ENCODE measurements at places on chromosomes 16 and 17. TPM values are rescaled to one million over a fixed set of nuclear protein-coding genes. Genes with fewer than 3 reads are reported as not detected.

- no peak for DNase-seq
These were observed 10.4 kb upstream of the SLC47A2 start for GRCh38 chr17:19726631-19727376.

- peak; percentile 9 for DNase-seq
These were observed 356 bp downstream of the TUBD1 start for GRCh38 chr17:59892251-59892923.

DNA sequence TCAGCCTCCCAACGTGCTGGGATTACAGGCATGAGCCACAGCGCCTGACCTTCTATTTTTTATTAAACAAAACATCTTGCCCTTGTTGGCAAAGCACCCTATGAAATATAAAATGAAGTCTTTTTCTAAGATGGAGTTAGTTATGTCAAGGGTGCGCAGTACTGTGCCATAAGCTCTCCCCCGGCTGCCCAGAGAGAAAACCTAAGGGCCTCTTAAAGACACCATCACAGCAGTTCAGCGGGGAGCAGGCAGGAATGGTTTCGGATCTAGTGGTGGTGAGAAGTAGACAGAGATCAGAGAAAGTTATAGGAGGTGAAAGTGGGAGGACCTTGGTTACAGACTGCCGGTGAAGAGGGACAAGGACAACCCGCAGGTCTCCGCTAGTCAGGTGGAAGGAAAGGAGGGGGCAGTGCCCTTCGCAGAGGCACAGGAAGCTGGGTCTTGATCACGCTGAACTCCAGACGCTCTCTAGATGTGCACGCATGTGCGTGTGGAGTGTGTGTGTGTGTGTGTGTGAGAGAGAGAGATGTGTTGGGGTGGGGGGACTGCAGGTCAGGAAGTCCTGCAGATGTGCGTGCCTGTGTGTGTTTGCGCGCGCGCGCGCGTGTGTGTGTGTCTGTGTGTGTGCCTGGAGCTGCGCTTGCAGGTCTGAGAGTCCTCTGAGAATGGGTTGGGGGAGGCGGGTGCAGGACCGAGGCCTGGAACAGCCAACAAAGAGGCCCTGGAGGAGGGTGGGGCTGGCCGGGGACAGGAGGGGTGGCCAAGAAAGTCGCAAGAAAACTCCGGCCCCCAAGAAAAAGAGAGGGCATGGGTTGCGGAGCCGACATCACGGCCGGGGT, 748 bp upstream of the CMTM3 start:
- DNase-seq = peak; percentile 74

GRCh38 chr17:80718428-80718827, 173.8 kb downstream of the RPTOR start:
- DNase-seq = no peak

TOM1L1 gene
- 68.0 TPM for total RNA-seq

DNA sequence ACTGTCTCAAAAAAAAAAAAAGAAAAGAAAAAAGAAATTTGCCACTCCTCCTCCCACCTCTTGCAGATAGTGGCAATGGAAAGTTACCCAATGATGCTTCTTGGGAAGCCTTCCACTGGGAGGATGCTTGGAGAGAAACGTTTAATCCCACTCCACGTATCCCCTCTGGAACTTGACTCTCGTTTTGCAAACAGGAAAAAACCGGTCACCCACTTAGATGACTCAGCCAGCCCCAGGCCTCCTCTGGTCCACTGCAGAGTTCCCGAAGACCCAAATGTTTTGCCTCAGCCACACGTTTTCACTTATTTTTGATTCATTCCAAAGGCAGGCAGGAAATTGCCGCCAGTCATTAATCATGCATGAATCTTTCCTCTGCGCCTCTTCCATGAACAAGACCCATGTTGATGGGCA, 9.3 kb upstream of the TNFRSF17 start:
- DNase-seq = no peak

- DNase-seq = peak; percentile 66
These were observed 13.0 kb downstream of the SARM1 start for GRCh38 chr17:28384281-28385036.

DNA sequence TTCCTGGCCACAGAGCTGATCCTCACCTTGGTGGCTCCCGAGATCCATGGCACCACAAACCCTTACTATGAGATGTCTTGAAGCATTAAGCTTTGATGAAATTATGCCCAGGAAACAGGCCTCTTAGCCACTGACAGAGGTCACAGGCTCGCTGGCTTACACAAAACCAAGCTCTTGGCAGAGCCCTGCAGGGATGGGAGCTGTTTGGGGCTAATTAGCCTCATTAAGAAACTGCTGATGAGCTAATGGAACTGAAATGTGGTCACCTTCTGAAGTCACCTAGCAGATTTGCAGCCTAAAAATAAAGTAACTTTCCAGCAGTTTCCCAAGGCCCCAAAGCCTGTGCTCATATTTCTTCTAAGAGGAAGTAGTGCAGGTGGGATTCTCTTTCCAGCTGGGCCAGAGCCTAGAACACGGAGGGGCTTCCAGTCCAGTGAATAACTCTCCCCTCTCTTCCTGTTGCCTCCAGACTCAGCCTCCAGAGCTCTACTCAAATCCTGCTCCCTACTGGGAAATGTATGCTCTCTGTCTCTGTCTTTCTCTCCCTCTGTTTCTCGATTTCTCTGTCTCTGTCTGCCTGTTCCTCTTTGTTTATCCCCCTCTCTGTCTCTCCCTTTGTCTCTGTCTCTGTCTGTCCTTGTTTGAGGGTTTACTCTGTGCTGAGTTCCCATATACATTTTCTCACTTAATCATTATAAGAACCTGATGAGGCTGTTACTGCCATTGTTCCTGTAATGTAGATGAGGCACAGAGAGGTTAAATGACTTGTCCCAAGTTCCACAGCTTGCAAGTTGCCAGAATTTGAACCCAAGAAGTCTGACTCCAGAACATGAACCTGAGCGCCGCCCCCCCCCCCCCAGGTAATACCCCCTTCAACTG, 338.9 kb downstream of the CA10 start:
- DNase-seq = no peak

- no peak for DNase-seq
These were observed 1.3 kb downstream of the USH1G start for GRCh38 chr17:74921769-74922168.

DNA sequence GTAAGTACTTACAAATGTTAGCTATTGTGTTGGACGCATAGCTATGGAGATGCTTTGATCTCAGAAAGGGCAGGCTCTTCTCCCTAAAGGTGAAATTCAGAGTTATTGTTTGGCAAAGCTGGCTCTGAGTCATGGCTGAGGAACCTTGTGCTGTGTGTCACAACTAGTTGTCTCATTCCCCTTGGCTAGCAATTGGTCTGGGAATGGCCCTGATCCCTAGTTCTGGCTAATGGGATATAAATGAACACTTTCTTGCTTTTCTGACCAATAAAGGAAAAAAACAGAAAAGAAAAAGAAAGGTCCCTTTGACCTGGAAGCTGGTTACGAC, 210.6 kb downstream of the MAP2K4 start:
- DNase-seq = no peak

- peak; percentile 38 for DNase-seq
These were observed 204.0 kb downstream of the XYLT1 start for GRCh38 chr16:17266608-17267313.

GRCh38 chr16:86598607-86599565, 20.5 kb downstream of the FOXL1 start:
- DNase-seq = no peak

TNP2 gene
- not detected for total RNA-seq

DNA sequence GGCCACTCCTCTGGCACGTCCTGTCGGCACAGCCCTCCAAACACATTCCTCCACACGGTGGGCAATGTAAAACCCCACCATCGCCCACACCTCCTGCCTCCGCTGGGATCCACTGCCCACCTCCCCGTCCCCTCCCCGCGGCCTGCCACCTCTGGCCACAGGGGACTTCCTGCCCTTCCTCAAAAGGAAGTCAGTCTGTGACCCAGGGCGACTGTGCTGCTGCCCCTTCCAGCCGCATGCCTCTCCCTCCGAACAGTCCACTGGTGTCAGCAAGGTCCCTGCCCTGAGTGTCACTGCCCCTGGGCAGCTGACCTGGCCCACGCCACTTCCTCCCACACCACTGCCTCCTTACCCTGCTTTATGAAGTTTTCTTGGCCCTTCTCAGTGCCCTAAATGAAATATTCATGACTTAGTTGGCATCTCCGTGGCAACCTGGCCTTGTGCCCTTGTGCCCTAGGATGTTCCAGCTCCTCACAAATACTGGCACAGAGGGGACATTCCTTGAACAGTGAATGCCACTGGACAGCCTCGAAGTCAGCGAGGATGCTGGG, 2.0 kb downstream of the PLD6 start:
- no peak for DNase-seq

CA7 gene
- 2.5 TPM for total RNA-seq

DNA sequence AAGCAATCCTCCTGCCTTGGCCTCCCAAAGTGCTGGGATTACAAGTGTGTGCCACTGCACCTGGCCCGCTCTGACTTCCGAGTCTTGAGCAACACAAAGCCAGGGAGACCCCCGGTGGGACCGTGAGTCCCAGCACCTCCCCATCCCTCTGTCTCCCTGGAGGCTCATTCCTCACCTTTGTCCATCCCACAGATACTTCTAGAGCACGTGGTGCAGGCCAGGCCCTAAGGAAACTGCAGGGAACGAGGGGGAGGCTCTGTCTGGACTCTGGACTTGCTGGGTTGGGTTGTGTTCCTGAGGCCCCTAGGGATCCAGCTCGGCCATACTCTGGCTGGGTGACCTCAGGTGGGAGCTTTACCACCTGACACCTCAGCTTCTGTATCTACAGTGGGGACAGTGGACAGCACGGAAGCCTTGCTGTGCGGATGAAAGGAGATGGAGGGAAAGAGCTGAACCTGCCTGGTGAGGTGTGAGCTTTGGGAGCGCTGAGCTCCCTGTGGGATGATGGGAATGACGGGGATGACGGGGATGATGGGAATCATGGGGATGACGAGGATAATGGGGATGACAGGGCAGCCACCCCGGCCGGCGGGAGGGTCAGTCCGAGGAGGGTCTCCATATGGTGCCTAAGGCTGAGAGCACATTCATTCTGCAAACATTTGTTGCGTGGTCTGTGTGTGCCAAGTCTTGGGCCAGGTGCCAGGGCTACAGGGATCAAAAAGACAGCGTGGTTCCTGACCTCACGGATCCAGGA, 26.6 kb downstream of the C16orf74 start:
- DNase-seq = no peak

PRR35 gene
- 1.4 TPM for total RNA-seq

GRCh38 chr17:81391936-81392908, 3.0 kb upstream of the BAHCC1 start:
- peak; percentile 42 for DNase-seq

ASB16 gene
- total RNA-seq = not detected

PPL gene
- 31.7 TPM for total RNA-seq

DNA sequence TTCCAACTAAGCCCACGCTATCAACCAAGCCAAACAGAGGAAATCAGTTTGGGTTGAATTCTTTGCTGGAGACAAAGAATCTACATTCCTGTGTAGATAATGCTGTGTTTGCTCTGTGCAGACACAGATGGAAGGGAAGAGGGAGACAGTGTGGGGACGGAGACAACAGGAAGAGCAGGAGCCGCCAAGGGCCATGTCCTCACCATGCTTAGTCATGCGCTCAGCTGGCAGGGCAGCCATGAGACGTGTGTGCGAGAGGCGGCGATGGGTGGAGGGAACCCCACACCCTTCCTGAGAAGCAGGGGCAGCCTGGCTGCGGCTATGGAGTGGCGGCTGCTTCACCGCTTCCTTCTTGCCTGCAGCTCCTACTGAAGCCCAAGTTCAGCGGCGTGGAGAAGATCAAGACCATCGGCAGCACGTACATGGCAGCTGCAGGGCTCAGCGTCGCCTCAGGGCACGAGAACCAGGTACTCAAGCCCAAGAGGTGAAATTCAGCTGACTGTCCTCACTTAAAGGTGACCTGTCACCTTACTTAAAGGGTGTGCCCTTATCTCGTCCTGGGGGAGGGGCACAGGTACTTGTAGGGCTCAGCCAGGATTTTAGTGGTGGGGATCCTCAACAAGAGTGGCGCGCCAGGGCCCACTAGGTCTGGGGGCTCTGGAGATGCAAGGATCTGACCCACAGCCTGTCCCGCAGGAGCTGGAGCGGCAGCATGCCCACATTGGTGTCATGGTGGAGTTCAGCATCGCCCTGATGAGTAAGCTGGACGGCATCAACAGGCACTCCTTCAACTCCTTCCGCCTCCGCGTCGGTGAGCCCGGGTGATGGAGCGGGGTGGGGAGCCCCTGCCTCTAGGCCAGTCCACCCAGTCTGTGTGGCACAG, 47.5 kb downstream of the ADCY7 start:
- DNase-seq = no peak

CCL5 gene
- total RNA-seq = not detected

Measured in GM23338 (cell line).